ENCODE measurements at places on chromosomes 7 and 10.

DNA sequence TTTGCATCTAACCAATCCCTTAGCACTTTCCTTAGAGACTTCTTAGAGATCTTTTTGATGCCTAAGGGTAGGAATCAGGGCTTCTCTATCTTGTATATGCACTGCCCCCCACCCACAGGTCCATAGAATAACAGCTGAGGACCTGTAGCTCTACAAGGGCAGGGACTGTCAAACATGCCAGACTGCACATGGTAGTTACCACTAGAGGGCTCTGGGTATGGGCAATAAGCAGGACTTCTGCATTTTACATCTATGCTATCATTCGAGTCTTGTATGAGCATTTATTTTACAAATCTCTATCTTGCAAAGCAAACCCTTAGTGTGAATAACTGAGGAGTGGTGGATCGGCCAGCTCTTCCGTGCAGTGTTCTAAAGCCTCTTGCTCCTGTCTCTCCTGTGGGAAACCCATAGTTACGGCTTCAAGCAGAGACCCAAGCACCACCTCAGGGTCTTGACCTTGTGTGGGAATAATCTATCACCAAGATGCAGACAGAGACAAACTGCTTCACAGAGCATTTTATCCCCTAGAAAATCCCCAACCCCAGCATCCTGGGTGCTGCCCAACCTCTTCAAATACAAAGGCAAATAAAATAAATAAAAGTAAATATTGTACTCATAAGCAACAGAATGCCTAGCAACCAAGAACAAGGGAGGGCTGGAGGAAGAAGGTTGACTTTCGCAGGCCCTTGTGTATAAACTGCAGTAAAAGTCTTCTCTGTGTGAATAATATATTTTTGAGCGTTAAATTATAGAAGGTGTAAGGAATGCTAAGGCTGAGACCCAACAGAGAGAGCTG lies 219.3 kb downstream of the WDR11 start:
- no peak for DNase-seq

GRCh38 chr10:13731799-13732198 lies 145.0 kb downstream of the PRPF18 start:
- DNase-seq: no peak

DNA sequence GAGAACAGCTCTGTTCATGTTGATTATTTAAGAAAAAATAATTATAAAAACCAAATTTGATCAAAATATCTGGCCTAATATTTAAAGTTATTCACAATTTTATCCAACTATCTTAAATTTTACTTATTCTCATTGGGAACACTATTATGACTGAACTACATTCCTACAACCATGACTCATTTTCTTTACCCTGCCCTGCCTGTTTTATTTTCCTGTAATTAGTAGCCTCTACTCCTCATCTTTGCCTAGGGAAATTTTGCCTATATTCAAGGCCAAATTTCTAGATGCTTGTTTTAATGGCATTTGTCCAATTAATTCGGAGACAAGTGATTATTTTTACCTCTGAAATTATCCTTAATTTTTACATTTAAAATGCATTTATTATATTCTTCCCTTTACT lies 289.7 kb upstream of the TMEM229A start:
- DNase-seq: no peak

GRCh38 chr7:1348823-1349335 lies 110.4 kb downstream of the MICALL2 start:
- no peak for DNase-seq

DNA sequence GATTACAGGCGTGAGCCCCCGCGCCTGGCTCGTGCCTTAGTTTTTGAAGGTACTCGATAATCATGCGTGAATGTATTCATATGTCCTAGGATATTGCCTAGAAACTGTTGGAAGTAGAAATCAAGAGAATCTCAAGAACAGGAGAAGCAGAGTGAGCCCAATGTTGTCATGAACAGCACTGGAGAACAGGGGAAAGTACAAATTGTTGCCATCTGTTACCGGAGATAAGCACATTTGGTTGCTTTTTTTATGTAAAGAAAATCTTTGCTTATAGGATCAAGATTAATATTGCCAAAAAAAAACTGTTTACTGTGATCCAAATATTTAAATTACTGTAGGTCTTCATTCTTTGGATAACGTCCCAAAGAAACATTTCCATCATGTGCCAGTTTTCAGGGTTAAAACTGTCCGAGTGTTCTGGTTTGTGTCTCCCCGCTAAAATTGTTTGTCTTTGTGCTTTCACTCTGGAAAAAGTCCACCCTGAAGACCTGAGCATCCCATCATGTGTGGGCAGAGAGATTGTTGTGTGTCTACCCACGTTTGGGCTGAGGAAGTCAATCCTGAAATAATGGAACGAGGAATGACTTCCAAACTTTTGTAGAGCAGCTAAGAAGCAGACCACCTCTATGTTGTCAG lies 95.7 kb upstream of the CELF2 start:
- no peak for DNase-seq

DNA sequence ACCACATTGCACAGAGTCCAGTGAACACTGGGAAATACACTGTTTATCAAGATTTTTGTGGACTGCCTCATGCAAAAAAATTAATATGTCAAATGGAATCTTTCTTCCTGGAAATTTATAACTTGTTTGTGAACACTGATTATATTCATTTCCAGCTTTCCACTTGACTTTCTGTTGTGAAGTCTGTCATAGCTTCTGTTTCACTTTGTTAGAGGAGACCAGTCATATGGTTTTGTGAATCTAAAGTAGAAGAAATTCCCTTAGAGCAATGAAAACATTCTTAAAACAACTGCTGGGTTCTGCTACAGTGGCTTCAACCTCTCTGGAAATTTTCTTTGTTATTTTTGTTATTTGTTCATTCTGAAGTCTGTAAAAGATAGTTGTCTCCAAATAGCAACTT lies 349.5 kb upstream of the NFE2L3 start:
- no peak for DNase-seq

- DNase-seq: no peak
Measured at GRCh38 chr10:30215623-30216022, 133.5 kb downstream of the MTPAP start.

Measured in NCI-H774 (cell line).